ENCODE measurements at places on chromosomes 1 and 21. TPM values are rescaled to one million over a fixed set of nuclear protein-coding genes. Genes with fewer than 3 reads are reported as not detected.
A peak's percentile ranks its signal among the peaks of the same experiment; 100 is the strongest.

Gene NUF2
- 2.5 TPM for total RNA-seq

Gene HOOK1
- total RNA-seq: 1.7 TPM

Gene HES3
- not detected for total RNA-seq

Gene CTTNBP2NL
- 19.1 TPM for total RNA-seq

GRCh38 chr21:27371115-27371974 is 404.5 kb upstream of the ADAMTS5 start:
- H3K27me3 ChIP-seq: no peaks in the 10 kb centered on the region
- peaks cover 36% of the 10 kb centered on the region for H3K4me1 ChIP-seq
- no peaks in the 10 kb centered on the region for H3K36me3 ChIP-seq
- DNase-seq: no peak
- no peak overlapping the region for H3K4me3 ChIP-seq

GRCh38 chr21:43858806-43859648 is 6.0 kb upstream of the AGPAT3 start:
- DNase-seq: no peak
- no peaks in the 10 kb centered on the region for H3K4me1 ChIP-seq
- no peaks in the 10 kb centered on the region for H3K27me3 ChIP-seq
- H3K36me3 ChIP-seq: no peaks in the 10 kb centered on the region
- no peak overlapping the region for H3K4me3 ChIP-seq

Gene LCE1E
- total RNA-seq: not detected

DNA sequence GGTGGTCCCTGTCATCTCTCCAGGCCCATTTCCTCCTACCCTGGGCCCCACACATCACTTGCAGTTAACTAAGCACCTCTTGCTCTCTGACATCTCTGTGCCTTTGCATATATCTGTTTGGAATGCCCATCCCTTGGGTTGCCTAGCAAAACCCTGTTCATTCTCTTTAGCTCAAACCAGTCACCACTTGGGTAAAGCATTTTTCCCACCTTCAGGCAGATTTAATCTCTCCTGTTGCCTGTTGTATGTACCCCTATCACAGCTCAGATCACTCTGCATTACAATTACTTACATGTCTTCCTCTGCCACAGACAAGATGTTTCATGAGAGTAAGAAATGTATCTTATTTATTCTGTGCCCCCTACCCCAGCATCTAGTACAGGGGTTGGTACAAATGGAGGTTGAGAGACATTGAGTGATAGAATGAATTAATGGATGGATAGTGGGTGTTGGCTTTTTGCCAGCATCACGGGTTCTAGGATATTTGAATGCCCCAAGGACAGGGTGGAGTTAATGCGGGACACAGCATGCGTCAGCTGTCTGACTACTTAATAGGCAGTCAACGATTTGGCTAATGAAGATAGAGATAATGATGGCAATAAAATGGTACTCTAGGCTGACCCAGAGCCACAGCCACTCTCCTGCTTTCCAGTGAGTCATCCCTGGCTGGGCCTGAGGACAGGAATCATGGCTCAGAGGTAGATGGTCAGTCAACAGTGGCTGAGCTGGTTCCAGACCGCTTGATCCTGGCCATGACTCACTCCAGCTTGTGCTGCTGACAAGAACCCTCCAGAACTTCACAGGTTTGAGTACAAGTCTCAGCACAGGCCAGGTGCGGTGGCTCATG is 6.5 kb downstream of the NR0B2 start:
- no peaks in the 10 kb centered on the region for H3K36me3 ChIP-seq
- no peak for DNase-seq
- H3K27ac ChIP-seq: no peak overlapping the region
- no peak overlapping the region for H3K4me3 ChIP-seq
- H3K4me1 ChIP-seq: no peaks in the 10 kb centered on the region
- H3K27me3 ChIP-seq: no peaks in the 10 kb centered on the region

DNA sequence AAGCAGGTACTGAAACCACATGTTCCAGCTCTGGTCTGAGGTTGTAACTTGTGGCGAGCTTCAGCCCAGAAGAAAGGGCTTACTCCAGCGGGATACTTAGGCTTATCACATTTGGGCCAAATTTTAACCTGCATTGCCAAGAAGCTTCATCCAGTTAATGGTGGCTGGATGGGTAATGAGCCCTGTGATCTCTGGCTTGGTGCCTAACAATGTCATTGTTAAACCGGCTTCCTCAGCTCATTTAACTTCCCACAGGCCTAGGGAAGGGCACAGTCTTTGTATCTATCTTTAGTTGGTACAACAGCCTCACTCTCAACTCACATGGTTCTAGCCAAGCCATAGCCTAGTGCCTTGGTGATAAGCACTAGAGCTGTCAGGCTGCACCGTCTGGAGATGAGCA is 43.6 kb upstream of the CCDC190 start:
- no peak overlapping the region for H3K4me3 ChIP-seq
- no peaks in the 10 kb centered on the region for H3K27me3 ChIP-seq
- H3K27ac ChIP-seq: peak overlapping the region; percentile 55
- no peaks in the 10 kb centered on the region for H3K4me1 ChIP-seq
- no peaks in the 10 kb centered on the region for H3K36me3 ChIP-seq
